Fibroblast of skin of scalp (primary cell): ENCODE measurements at places on chromosomes 3 and 15.

GRCh38 chr15:64552281-64552948, 92.0 kb downstream of the ZNF609 start:
- no peak for DNase-seq

DNA sequence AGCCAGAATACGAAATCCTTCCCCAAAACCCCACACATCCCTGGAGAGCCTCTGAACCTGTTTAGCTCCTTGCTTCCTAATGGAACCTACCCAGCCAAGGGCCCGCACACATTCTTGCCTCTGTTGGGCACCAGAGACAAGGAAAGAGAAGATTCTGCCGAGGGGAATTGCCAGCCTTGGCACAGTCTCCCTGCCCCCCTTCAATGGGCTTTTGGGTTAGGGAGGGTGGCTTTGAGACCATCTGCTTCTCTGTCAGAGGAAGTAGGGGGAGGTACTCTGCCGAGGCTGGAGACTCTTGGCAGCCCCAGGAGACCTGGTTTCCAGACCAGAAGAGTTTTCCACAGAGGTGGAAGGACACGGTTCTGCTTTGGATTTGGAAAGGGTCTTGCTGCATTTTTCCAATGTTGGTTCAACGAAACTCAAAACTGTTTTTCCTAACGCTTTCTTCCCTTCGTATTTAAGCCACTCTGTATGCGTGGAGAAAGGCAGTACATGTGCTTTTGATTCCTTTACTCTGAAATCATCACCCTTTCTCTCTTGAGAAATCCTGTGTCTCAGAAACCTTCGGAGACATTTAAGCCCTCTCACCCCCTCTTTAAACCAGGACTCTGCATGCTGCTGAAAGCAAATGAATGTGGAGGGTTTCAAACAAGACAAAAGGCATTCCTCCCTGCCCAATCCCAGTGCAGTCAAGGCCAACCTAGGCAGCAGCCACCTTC, 78.8 kb upstream of the PRR23C start:
- peak; percentile 37 for DNase-seq

GRCh38 chr3:74489050-74489792, 125.2 kb downstream of the CNTN3 start:
- DNase-seq = peak; percentile 78

GRCh38 chr3:37935290-37935668, 55.3 kb upstream of the VILL start:
- DNase-seq = no peak

GRCh38 chr3:175233957-175234940, 375.1 kb downstream of the NAALADL2 start:
- DNase-seq = no peak

DNA sequence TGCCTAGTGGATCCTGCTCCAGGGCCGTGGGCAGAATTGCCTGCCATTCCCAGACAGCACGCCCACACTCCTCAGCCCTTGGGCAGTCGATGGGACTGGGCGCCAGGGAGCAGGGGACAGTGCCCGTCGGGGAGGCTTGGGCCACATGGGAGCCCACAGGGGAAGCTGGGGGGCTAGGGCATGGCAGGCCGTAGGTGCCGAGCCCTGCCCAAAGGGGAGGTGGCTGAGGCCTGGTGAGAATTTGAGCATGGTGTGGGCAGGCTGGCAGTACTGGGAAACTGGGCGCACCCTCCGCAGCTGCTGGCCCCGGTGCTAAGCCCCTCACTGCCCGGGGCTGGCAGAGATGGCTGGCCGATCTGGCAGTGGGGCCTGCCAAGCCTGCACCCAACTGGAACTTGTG, 1225.9 kb upstream of the EPHA6 start:
- DNase-seq = no peak

GRCh38 chr3:141049681-141050080, 1.5 kb upstream of the SPSB4 start:
- no peak for DNase-seq

GRCh38 chr3:134315286-134316106, 58.8 kb downstream of the AMOTL2 start:
- peak; percentile 98 for DNase-seq

GRCh38 chr3:185552358-185552877, at the start of gene LIPH:
LIPH (minus strand) TSS chr3:185552588; CDS start chr3:185552471, 117 bp downstream.
- DNase-seq = peak; percentile 15

- DNase-seq = peak; percentile 42
Observed at GRCh38 chr3:178406206-178406605, 130.0 kb upstream of the KCNMB2 start.

DNA sequence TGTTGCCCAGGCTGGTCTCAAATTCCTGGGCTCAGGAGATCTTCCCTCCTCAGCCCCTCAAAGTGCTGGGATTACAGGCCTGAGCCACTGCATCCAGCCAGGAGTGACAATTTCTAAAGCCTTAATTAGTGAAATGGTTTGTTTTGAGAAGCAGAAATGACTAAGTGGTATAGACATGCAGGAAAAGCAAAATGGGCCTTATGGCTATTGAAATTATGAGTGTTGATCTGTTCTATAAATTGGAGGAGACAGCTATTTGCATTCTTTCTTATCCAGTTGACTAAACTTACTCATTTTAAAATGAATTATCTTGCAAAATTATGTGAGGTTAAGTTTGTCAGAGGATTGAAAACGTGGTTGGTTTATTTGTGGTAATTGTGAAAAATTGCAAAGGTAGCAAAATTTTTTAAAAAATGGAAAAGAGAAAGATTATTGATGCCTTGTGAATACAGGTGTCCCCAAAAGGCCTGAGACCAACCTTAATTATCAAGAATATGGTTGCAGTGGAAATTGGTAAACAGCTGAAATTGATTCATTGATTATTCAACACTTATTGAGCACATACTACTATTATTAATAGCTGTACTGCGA, 7.9 kb downstream of the RAP2B start:
- peak; percentile 37 for DNase-seq

DNA sequence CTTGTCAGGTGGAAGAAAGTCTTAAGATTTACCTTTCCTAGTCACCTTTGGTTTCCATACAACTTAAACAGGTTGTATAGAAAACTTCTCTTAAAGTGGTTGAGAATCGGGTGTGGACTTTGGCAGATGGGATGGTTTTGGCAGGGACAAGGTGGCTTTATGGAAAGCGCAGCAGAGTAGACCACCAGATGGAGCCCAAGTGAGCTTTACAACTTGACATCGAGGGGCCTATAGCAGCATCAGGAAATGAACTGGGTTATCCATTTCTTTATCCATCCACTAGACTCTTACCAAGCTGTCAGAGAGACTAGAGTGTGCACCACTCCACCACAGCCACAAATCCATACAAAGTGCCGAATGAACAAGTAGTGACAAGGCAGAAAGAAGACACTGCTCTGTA, 85.3 kb upstream of the MBNL1 start:
- DNase-seq = peak; percentile 66

- no peak for DNase-seq
Observed at GRCh38 chr15:31774045-31774444, 256.3 kb upstream of the CHRNA7 start.

- no peak for DNase-seq
Observed at GRCh38 chr3:11721479-11721878, 77.8 kb upstream of the VGLL4 start.

GRCh38 chr15:98231696-98232440, 271.4 kb downstream of the ARRDC4 start:
- peak; percentile 0 for DNase-seq

GRCh38 chr15:81257435-81257834, 60.8 kb downstream of the IL16 start:
- no peak for DNase-seq

GRCh38 chr3:16528581-16528993, 15.1 kb upstream of the RFTN1 start:
- peak; percentile 32 for DNase-seq

DNA sequence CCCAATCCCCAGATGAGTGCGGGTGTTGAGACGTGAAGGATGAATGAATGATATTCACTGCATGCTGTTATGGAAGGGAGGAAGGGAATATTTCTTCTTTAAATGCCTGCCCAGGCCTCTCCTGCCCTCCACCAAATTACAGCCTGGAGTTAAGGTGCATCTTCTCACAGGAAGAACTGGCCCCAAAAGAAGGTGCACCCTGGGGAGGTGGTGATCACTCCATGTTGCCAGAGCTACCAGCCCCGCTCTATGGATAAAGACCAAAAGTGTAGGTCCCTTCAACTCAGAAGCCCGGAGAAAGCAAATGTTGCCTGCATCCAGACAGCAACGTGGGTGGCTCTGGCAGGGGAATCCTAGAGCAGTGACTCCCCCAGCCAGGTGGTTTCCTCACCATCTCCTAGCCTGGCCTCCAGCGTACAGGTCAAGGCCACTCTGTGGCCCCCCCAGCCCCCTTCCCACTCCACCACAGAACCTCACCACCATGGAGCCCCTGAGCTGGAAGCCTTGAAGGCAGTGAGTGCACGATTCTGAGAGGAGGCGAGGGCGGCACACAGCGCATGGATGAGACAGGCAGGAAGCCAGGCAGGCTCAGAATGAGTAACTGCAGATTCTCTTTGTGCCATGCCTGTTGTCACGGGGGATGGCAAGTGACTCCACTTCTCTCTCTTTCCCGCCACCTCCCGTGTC, 3.5 kb upstream of the VIPR1 start:
- no peak for DNase-seq

DNA sequence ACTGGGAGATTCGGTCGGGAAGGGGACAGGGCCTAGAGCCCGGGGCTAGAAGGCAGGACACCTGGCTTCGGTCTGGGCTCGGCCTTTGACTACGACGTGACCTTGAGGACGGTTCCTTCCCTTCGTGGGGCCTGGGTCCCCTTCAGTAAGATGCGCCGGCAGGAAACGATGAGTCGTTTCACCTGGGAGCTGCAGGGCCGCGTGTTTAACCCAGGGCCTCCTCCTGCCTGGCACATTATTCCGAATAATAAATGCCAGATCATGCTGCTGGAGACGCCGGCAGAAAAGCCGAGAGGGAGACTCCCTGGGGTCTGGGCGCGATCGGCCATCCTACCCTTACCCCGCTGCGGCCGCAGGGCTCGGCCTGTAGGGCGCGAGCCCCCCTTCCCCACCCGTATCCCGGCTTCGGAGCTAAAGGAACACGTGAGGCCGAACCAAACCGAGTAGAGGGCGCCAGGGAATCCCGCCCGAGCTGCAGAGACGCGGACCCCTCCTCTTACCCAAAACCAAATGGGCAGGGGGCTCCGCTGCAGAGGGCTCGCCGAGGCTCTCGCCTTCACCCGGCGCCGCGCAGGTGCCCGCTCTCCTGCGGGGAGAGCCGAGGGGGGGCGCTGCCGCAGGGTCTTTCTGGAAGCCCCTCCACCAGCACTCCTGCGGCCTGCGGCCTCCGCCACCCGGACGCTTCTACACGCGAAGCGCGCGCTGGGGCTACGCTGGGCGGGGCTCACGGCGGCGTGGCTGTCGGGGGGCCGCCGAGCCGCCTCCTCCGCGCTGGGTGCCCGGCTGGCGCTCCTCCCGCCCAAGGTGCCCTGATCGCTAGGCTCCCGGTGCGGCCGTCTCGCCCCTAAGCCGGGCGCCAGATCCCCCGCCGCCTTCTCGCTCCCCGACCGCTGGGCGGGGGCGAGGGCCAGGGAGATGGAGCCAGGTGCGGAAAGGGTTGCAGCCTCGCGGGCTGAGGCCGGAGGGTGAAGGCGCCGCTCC, at the start of gene BDH1:
TSS of gene BDH1 (minus strand) at position 688 of the 981 bp plus-strand sequence. CDS start 9,525 bp downstream, outside the sequence.
- DNase-seq = peak; percentile 9

DNA sequence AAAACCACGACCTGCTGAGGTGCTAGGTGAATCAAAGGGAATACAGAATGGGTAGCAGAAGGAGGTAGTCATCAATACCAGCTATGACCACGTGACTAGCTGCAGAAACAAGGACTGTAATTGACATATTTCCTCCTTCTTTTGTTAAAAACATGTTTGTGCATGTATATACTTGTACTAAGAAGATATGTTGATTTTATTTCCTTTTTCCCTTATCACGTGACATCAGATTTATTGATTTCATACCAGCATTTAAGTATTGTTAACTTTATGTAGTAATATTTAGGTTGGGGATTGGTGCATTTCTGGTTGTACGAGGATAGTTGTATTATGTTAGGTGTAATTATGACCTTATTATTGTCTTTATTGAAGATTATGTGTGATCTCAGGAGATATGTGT, 36.2 kb downstream of the PEX5L start:
- DNase-seq = no peak

GRCh38 chr3:29890801-29891200, 609.9 kb downstream of the RBMS3 start:
- DNase-seq = peak; percentile 56

DNA sequence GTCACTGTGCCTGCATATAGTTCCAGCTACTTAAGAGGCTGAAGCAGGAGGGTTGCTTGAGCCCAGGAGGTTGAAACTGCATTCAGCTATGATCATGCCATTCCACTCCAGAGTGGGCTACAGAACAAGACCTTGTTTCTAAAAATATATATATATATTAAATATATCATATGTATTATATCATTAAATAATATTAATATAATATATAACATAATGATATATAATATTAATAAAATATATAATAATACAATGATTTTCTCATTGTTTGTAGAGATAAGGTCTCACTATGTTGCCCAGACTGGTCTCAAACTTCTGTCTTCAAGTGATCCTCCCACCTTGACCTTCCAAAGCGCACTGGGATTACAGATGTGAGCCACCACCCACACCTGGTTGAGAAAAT, 101.8 kb downstream of the NAALADL2 start:
- no peak for DNase-seq

GRCh38 chr3:53708001-53708621, 138.1 kb downstream of the CHDH start:
- DNase-seq = no peak

DNA sequence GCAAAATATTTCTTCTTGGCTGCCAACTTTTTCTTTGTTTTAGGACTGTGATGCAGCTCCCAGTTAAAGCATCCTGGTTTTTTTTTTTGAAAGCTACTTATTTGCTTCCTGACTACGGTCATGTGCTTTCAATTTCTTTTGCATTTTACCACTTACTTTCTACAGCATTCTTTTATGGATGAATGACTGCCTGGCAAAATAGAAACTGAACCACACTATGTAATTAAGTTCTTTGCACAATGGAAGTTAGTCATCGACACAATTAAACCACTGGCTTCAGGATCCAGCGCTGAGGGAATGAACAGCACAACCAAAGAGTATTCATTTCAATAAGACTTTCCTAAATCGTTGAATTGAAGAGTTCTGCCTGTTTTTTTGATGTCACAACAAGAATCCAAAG, 82.2 kb upstream of the EPHA3 start:
- peak; percentile 85 for DNase-seq

- DNase-seq = no peak
Observed at GRCh38 chr3:39211332-39212130, 19.1 kb upstream of the XIRP1 start.
